Kasumi-1 (cell line): ENCODE measurements at places on chromosomes 1 and 21.

GRCh38 chr1:229137271-229137670, 133.6 kb upstream of the RAB4A start:
- no peak for DNase-seq

DNA sequence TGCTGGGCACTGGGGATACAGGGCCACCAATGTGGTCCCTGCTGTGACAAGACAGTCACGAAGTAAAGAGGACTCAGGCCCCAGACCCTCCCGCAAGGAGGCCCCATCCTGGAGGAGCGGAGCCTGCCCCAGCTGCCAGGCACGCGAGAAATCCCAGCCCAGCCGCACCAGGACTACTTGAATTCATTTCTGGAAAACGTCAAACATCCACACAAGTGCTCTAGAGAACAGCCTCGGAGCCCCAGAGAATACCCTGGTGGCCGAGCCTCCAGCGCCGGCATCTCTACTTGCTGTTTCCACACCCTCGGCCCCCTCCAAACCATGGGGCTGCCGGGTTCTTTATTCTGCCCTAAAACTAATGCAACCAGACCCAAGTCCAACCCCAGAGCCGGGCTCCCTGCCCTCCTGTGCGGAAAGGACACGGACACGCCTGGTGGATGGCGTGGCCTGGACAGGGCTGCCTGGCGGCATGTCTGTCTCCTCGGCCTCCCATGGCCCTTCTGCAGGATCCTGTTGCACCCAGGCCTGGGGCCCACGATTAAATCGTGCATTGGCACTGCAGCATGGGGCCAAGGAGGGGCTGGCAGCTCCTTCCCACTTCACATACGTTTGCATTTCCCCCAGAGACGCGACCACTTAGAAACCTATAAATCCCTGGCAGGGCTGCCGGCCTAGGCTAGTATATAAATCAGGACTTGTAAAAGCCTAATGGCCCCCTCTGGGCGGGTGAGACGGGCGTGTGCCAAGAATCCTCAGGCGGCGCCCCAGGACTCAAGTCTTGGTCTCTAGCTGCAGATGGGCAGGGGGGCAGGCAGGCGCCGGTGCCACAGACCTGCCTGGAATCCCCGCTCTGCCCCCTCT, 41.2 kb downstream of the DMRTB1 start:
- no peak for DNase-seq

GRCh38 chr1:214623430-214623829, 20.4 kb downstream of the CENPF start:
- DNase-seq, result no peak

- no peak for DNase-seq
These were observed 10.4 kb upstream of the IL24 start for GRCh38 chr1:206886831-206887230.

- DNase-seq, result no peak
These were observed 7.5 kb upstream of the PTPN7 start for GRCh38 chr1:202167708-202168415.

GRCh38 chr1:109535481-109535880, 4.2 kb upstream of the GPR61 start:
- DNase-seq, result no peak

- no peak for DNase-seq
These were observed 12.4 kb downstream of the KLHDC8A start for GRCh38 chr1:205344066-205344928.

DNA sequence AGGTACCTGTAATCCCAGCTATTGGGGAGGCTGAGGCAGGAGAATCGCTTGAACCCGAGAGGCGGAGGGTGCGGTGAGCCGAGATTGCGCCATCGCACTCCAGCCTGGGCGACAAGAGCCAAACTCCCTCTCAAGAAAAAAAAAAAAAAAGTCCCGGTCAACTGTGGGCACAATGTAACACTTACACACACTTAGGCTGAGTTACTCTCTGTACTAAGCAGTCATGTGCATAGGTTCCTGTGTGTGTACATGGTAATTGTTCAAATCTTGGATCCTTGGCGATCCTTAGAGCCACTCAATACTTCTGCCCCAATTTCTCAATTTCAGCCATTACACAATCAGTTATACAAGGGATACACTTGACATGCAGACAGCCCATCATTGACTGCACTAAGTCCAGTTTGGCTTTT, 11.6 kb downstream of the SDCCAG8 start:
- peak; percentile 65 for DNase-seq

GRCh38 chr1:41664861-41665640, 180.6 kb upstream of the EDN2 start:
- no peak for DNase-seq

GRCh38 chr1:225280563-225280962, 147.3 kb downstream of the LBR start:
- DNase-seq, result peak; percentile 17

- DNase-seq, result no peak
These were observed 21.9 kb downstream of the SYT2 start for GRCh38 chr1:202688401-202688800.

DNA sequence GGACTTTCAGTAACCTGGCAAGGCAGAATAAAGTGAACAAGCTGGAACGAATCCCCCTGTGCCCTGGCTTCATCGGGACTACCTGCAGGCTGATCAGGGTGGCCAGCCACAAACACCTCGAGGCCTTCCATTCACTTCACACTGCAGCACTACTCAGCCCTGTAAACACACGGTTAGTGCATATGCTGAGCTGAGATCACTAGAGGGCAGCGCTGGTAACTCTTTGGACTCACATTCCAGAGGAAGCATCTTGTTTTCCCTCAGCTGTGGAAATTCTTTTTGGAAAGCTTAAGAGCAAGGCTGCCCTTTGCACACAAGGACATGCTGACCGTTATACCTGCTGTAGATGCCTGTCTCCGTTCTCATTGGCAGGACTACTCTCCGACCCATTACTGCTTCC, 32.1 kb downstream of the PCSK9 start:
- peak; percentile 64 for DNase-seq
